Muscle of back (tissue), 13 donors: ENCODE measurements at places on chromosomes 4 and X. TPM values are rescaled to one million over a fixed set of nuclear protein-coding genes. Genes with fewer than 3 reads are reported as not detected.

- DNase-seq: no peak
These were observed 164.3 kb downstream of the RAPGEF2 start for GRCh38 chr4:159266981-159267868.

GRCh38 chrX:133175605-133176004 is 42.5 kb downstream of the TFDP3 start:
- DNase-seq: no peak

Gene SSX2
- polyA plus RNA-seq: not detected

Gene ADGRG4
- polyA plus RNA-seq: 0.05 TPM
